Adipocyte (in vitro differentiated cells): ENCODE measurements at places on chromosomes 13 and 19.

DNA sequence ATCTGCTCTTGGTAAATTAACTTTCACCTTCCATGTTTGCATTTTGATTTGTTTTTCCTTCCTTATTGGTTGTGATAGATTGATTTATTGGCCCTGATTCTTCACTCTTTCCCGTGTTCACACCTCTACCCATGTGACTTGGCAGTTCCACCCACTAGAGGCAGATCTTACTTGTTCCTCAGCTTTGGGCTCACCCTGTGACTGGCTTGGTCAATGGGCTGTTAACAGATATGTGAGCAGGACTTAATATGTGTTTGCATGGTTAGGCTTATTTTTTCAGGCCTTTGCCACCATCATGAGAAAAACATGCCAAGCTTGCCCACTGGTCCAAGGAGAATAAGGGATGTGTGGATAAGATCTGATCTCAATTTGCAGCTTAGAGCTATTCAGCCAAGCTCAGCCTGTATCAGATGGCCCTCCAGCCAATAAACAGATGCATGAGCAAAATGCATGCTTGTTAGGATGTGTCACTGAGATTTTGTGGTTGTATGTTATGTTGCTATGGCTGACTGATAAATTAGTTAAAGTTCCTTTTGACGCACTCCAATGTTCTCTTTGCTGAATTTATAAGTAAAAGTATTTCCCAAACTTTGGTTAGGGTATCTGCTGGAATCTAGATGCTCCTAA lies 48.0 kb downstream of the RGCC start:
- DNase-seq, result peak; percentile 89

DNA sequence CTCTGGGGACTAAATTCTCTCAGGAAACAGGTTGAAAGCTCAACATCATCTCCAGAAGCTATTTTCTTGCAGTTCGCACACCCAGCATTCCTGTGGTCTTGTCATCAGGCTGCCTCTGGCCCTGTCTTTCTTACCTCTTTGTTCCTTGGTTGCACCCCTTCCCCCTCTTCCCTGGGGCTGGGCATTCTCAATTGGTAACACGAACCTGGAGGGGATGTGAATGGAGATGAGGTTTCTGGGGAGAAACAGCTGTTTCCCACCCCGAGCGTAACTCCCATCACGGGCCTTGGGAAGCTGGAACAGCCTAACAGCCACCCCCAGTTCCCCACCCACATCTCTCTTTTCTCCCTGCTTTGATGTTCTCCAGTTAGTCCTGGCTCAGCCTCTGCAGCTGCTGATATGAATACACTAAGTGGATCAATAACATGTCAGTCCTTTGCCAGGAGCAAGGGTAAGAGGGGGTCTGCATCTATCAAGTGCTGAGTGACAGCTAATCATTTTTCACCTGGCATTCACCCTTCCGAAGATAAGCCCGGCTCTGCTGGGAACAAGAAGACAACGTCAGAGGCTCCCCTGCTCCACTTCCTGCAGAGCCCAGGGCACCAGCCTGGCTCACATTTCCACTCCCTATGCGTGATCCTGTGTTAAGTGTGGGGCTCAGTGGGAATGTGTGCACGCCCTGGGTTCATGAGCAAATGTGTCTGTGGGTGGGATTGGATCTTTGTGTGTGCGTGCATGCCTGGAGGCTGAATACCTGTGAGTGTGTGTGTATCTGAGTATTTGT lies 74.0 kb upstream of the KCTD15 start:
- DNase-seq, result no peak

DNA sequence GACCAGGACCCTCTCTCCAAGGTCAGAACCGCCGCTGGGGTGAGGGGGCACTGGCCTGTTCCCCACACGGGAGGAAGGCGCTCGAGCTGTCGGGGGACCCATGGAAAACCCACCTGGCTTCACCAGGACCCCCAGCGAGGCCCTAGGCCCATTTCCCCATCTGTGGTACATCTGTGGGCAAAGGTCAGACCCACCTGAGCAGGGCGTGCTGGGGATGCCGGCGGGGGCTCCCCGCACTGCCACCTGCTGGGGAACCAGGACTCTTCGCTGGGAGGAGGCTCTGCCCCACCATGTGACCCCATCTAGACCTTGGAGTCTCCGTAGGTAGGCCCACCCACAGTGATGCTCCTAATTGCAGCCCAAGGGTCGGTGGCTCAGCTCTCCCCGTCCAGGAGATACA lies 511 bp downstream of the WDR88 start:
- no peak for DNase-seq

DNA sequence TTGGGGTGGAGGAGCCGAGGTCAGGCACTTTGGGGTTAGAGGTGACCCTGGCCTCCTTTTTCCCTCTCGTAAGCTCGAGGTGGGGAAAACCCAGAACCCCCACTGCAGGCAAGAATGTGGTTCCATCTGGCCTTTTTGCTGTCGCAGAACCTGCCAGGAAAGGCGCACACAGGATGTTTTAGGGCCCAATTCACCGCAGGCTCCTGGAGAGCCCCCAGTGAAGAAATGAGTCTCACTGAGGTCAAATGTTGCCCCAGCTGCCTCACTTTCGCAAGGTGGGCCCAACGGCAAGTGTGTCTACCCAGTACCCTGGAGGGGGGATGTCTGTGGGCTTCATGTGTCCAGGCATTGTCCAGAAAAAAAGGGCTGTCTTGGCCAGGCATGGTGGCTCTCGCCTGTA lies 61.8 kb downstream of the PEX11G start:
- no peak for DNase-seq

DNA sequence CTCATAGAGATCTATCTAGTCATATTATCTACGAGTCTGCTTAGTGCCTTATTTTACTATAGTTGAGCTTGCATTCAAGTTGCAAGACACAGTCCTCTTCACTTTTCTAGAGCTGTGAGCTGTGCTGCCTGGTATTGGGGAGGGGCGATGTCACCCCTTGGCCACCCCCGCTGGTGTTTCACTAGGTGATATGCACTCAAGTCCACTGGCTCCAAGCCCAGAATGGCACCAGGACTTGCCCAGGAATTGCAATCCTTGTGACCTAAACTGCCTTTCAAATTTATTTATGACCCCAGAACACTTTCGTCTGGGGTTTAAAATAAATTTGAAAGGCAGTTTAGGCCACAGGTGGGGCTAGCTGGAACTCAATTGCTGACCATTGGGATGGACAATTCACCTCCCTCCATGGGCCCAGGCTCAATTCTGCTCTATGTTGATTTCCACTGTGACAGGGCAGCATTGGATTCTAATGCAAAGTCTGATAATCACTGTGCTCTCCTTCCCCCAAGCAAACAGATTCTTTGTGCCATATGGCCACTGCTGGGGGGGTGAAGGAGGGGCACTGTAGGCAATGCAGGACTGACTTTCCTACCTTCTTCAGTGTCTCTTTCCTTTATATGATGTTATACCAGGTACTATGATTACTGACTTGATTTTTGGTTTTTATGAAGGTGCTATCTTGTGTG lies 1244.2 kb upstream of the MIR17HG start:
- DNase-seq, result no peak

GRCh38 chr19:8150178-8150865 lies 930 bp upstream of the FBN3 start:
- no peak for DNase-seq

DNA sequence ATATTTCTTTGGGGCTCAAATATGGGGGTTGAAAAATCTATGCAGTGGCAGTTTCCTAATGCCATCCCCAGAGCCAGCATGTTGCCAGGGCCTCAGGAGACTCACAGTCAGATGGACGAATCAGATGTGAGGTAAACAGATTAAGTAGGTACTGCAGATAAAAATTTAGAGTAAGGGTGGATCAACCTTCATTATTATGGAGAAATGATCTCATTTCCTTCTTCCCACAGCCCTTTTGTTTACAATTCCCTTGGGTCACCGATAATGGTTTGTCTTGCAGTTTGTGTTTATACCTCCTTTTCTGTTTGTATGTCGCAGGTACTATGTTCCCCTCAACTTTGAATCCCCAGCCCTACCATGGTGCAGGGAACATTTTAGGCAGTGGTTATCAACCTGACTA lies 20.0 kb downstream of the DIAPH3 start:
- DNase-seq, result no peak

DNA sequence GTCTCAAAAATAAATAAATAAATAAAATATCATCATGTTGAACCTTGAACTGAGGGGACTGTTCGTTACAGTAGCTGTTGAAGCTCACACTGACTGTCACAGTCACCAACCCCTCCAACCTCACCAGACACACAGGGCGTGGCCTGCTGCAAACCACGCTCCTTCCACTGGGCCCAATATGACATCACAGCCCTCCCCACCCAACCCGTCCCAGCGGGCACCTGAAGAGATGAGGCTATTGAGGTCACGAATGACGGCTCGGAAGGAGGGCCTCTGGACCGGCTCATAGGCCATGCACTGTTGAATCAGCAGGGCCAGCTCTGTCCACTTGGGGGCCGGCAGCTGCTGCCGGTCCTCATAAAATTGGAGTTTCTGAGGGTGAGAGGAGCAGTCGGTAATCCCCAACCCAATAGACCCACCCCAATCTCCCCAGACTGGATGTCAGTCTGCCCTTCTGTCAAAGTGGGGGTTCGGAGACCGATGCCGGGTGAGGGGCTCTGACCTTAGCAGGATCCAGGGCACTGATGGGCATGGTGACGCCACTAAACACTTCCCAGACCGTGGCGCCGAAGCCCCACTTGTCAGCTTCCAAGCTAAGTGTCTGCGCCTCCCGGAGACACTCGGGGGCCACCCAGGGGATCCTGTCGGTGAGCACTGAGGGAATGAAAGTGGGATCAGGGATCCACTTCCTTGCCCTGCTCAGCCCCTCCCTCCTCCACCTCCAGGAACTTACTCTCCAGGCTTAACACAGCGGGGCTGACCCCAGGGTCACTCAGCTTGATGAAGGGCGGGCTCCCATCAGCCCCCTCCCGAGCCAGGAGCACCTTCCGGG lies 13.2 kb downstream of the JAK3 start:
- no peak for DNase-seq

DNA sequence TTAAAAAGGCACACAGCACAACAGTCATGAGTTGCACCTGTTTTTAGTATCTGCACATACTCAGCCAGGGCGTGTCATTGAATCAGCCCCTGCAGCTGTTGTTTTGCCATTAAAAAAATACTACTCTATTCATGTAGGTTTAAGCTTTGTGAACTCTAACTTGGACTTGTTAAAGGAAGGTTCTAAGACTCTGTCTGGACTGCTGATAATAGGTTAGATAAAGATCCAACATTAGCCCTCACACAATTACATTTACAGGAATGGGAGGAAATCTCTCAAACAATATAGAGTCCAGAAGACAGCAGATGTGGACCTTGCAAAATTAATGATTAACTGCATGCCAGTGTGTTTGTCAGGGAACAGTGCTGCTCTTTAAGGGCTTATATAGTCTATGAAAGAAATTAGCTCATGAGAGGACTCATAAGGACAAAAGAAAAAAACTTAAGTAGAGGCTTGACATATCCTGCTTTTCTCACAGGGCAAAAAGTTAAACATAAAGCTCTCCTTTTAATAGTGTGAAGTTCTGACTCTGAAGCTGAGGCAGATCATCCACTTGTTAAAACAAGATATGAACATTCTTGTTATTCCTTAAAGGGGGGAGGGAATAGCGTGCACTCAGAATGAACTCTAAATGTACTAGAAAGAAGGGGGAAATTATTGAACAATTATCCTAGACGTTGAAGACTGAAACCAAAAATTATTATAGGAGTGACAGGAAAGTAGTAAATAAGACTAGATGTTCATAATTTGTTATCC lies 243.6 kb downstream of the NDFIP2 start:
- DNase-seq, result peak; percentile 36

GRCh38 chr13:51729866-51730553 lies 74.0 kb downstream of the DHRS12 start:
- peak; percentile 95 for DNase-seq

DNA sequence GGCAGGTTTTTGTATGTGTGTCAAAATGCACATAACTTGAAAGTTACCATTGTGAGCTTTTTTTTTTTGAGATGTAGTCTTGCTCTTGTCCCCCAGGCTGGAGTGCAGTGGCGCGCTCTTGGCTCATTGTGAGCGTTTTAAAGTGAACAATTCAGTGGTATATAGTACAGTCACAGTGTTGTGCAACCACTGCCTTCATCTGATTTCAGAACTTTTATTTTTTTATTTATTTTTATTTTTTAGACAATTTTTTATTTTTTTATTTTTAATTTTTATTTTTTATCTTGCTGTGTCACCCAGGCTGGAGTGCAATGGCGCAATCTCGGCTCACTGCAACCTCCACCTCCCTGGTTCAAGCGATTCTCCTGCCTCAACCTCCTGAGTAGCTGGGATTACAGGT lies 15.0 kb downstream of the SLC25A42 start:
- DNase-seq, result no peak

- DNase-seq, result peak; percentile 79
Measured at GRCh38 chr19:48169578-48169938, 586 bp downstream of the LIG1 start.

GRCh38 chr13:63209330-63210017 lies 1793.8 kb upstream of the PCDH20 start:
- DNase-seq, result peak; percentile 53

- DNase-seq, result no peak
Measured at GRCh38 chr19:1097810-1098176, 2.6 kb upstream of the POLR2E start.

DNA sequence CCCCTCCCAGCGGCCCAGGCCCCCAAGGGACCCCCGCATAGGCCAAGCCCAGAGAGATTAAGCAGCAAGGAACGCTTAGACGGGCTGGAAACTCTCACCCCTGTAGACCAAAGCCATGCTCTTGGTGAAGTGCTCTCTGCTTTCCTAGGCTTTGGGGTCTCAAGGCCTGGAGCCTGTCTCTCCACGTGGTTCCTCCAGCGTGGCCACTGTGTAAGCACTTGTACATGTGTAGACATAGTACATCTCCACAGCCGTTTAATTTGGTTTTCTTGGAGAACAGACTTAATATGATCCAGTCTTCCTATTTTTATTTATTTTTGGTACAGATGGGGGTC lies 1.1 kb downstream of the NUDT19 start:
- no peak for DNase-seq

- no peak for DNase-seq
Measured at GRCh38 chr19:29815231-29815630, 3.4 kb downstream of the CCNE1 start.

DNA sequence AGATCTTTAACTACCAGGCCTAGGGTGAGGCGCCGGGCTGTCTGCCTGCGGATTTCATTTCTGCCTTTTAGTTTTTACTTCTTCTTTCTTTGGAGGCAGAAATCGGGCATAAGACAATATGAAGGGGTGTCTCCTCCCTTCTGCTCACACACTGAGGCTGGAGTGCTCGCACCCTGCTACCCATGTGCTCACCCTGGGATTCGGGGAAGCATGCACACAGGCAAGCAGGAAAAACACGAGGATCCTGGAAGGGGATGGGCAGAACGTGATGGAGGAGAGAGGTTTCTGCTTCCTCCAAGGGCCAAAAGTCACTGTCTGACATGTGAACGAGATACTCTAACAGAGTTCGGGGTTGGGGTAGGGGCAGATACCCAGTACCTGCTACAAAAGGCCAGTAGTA lies 28.4 kb downstream of the ZNF823 start:
- DNase-seq, result no peak
